A549 treated with AZD2906 at 1 μM for 4 hours (cell line): ENCODE measurements at places on chromosomes 5 and 9. TPM values are rescaled to one million over a fixed set of nuclear protein-coding genes. Genes with fewer than 3 reads are reported as not detected.

The ARL14EPL gene
- total RNA-seq: 0.11 to 0.31 TPM (median 0.25 TPM) in 5 replicates

The PKD2L2 gene
- total RNA-seq: 0.05 to 0.09 TPM (median 0.07 TPM) in 3 of 5 replicates, not detected in the others

The IFNA1 gene
- total RNA-seq: not detected in 5 replicates

The IFNA13 gene
- total RNA-seq: not detected in 5 replicates

The ECM2 gene
- total RNA-seq: 0.11 to 0.20 TPM (median 0.14 TPM) in 5 replicates

The PLK2 gene
- total RNA-seq: 34.3 to 39.3 TPM (median 37.0 TPM) in 5 replicates

The IL6ST gene
- total RNA-seq: 43.2 to 103 TPM (median 60.0 TPM) in 5 replicates

The GABRA1 gene
- not detected in 5 replicates for total RNA-seq

The SMIM32 gene
- total RNA-seq: not detected in 5 replicates

The C5orf58 gene
- not detected in 5 replicates for total RNA-seq

The SVEP1 gene
- total RNA-seq: 1.5 to 1.8 TPM (median 1.7 TPM) in 5 replicates

The STPG3 gene
- not detected in 5 replicates for total RNA-seq

The ZBTB26 gene
- total RNA-seq: 1.2 to 1.9 TPM (median 1.9 TPM) in 5 replicates

The PCDHA9 gene
- 0.01 TPM in 2 of 5 replicates, not detected in the others for total RNA-seq

The IRX4 gene
- 0.24 to 0.65 TPM (median 0.34 TPM) in 5 replicates for total RNA-seq

The SPATA31A3 gene
- not detected in 5 replicates for total RNA-seq

The WDR38 gene
- 0.11 to 0.23 TPM (median 0.14 TPM) in 5 replicates for total RNA-seq

The IFNB1 gene
- not detected in 5 replicates for total RNA-seq

The TRPM3 gene
- total RNA-seq: not detected in 5 replicates
